ENCODE measurements at places on chromosomes 1 and 21.

GRCh38 chr1:12615865-12616708, 1.9 kb downstream of the DHRS3 start:
- DNase-seq: peak; percentile 73

- no peak for DNase-seq
Observed at GRCh38 chr1:162206749-162207635, 137.5 kb downstream of the NOS1AP start.

DNA sequence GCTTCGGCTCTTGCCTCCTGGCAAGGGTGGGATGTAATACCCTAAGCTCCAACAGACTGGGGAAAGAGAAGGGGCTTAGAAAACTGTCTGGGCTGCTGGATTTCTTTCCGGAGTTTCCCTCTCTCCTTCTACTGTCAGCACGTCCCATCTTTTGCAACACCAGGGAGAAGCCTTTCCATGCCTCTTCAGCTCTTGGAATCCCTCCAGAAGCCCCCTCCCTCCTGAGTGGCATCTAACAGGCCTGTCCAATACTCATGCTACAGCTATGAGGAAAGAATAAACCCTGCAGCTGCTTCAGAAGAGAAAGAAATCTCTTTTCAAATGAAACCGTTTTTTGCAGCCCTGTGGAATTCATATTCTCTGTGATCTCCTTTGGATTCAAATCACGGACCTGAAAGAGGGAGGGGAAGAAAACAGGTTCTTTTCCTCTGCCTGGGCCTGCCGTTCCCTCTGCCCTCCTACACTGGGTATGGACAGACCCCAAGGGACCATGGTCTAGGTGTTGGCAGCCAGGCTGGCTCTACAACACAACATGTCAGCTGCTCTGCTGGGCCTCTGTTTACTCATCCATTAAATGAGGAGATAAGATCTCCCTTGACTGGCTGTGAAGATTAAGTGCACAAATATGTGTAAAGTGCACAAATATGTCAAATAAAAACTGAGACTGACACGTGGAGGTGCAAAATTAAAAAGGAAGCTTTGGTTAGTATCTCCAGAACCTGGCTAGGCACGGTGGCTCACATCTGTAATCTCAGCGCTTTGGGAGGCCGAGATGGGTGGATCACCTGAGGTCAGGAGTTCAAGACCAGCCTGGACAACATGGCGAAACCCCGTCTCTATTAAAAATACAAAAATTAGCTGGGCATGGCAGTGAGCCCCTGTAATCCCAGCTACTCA, 6.0 kb upstream of the CAPN2 start:
- peak; percentile 84 for DNase-seq

- DNase-seq: no peak
Observed at GRCh38 chr1:197170538-197170937, 24.1 kb upstream of the ASPM start.

DNA sequence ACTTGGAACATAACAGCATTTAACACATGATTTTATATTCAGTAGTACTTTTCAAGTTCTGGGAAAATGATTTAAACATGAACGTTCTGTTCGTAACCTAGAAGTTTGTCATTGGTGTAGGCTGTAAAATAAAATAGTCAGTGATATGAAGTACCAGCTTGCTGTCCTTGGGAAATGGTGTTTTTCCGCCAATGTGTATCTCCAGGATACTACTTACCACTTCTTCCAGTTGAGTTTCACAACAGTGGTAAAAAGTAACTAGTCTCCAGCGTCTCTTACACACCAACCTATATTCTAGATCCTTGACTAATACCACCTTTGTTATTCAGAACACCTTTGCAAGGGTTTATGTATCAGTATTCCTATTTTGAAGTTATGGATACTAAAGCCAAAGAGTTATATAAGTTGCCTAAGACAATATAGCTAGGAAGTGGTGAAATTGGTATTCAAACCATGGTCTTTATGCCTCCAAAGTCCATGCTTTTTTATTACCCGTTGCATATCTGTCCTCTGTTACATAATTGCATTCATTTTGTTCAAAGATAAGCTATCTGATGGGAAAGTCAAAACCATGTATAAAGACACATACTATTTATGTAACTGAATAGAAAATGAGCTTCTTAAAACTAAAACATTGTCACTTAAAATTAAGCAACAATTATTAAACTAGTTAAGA, 43.1 kb downstream of the HOOK1 start:
- no peak for DNase-seq

DNA sequence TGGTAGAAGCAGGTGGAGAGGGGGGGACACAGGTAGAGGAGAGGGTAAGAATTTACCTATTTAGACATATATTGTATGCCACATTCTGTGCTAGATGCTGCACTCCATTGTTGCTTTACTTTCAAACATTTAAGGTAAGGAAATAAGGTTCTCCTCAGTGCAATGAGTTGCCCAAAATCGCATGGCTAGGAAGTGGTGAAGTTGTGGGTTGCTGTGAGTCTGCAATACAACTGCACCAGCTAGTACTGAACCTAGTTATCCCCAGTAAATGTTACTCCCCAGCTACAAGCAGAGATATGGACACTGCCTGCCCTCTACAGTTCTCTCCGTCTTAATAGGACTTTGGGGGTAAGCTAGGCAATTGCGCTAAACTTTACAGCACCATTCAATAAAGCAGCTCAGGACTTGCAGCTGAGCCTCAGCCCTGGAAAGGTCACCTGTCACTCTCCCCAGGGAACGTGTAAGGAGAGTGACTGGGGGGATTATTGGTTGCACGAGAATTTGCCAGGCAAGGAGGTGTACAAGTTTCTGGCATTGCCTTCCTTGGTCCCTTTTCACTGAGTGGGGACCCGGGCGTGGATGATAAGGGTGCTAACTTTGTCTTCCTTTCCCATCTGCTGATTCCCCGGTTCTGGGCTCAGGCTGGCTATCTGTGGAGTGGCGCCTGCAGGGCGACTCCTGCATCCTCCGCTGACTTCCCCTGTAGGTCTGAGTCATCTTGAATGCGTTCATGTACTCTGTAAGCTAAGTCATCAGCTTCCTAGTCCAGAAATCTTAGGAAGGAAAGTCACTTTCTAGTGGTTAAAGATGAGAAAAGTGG, 71.3 kb upstream of the CNTN2 start:
- peak; percentile 71 for DNase-seq

DNA sequence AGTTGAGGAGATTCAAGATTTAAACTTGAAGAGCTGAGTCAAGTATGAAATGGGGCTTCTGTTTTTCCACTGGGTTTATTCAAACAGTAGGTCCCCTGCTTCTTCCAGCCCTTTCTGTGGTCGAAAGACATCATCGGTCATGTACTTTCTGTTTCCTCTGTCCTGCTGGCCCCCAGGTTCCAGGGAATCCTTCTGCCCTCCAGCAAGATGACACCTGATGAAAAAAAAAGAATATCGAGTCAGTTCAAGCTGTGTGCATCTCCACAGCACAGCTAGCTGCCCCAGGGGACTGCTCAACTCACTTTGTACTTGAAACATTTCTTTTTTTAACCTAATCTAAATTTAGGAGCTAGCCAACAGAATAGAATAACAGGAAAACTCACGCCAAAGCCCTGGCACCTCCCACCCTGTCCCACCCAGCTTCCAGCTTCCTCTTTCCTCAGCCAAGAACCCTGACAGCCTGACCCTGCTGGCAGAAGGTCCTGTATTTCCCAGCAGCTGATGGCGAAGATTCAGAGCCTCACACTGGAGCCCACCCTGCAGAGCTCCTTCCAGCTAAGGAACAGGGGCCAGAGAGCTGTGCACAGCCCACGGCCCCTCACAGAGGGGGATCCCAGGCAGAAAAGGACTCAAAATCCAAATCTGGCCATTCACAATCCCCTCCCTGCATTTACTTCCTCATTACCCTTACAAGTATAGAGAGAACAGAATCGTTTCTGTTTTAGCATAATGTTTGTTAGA, 176.5 kb downstream of the PSMG1 start:
- peak; percentile 80 for DNase-seq

GRCh38 chr1:31390071-31390470, 17.2 kb upstream of the FABP3 start:
- DNase-seq: no peak

DNA sequence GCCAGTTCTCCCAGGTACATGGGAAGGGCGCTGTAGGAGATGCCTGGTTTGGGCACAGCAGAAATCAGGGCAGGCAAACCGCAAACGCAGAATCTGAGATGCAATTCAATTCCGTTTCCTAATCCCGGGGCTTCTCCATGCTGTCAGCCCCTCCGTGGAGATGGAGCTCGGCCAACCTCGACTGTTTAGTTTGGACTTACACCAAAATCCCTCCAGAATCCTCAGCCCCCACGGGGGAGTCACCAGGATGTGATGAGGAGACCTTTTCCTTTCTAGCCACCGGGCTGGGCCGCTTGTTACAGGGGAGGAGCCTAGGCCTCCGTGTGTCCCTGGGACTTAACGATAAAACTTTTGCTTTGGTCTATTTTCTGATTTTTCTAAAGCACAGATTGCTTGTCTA, 7.9 kb downstream of the SLC2A7 start:
- DNase-seq: no peak

GRCh38 chr1:55702064-55702463, 486.9 kb upstream of the USP24 start:
- DNase-seq: no peak

Measured in MG63 (cell line).